Muscle of leg (tissue), 16 donors: ENCODE measurements at places on chromosomes 12 and 14. TPM values are rescaled to one million over a fixed set of nuclear protein-coding genes. Genes with fewer than 3 reads are reported as not detected.

DNA sequence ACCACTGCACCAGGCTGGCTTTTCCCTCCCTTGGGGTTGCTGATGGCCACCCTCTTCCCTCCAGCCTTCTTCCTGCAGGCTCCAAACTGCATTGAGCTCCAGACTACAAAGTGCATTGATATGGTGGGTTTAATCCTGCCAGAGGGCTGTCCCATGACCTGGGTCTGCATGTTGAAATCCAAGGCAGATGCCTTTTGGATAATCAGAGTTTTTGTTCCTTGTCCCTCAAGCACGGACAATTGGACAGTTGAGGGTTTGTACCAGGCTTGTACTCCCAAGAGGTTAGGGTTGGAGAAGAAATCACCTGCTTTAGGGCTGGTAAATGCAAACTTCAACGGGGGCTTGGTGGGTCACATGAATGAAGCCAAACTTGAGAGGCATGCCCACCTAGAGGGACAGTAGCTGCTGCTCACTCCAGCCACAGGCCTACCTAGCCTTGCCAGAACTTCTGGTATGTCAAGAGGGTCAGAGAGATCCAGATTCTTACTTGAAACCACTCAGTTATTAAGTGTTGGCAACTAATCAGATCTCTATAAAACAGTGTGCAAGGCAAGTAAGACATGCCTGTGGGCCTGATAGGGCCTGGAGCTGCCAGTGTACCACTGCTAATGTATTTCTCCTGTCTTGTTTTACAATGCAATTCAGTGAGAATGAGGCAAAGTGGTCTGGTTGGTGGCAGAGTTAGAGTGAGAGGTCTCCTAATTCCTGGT is 21.7 kb upstream of the KRT83 start:
- DNase-seq = no peak

DNA sequence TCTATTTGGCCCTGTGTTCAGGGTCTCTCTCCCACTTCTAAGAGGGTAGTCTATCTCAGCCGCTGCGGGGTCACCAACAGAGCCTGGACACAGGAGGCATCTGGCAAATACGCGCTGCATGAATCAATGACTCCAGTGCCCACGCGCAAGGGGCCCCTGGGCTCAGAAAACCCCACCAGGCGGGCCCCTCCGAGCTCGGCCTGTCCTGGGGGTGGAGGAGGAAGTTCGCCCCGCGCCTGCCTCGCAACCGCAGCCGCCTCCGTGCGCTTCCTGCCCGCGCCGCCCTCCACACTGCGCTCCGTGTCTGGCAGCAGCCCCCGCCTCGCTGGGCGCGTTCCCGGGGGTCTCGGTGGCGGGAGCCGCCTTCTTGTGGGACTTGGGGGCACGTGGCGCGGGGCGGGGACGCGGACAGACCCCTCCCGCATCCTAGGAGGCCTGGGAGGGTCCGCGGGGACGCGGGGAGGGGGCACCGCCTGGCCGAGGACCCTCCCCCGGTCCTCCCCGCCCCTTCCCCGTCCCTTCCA is 811 bp upstream of the FBRSL1 start:
- peak; percentile 50 for DNase-seq

Gene E2F7
- polyA plus RNA-seq = 2.9 TPM

DNA sequence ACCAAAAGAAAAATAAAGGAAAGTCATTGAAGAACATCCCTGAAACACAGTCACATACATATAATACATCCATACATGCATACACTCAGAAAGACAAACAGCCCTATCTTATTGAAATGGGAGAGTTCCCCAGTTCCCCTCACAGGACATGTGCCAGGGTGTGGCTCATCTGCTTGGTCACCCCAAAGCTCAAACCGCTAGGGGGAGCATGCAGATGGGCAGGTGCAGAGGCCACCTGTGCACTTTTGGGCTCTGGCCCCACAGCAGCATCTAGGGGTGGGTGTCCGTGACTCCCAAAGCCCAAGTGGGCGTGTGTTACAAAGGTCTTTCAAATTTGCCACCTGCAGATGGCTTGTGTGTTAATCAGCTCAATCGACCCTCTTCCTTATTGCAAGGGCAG is 75.2 kb downstream of the CMAS start:
- no peak for DNase-seq

GRCh38 chr12:104906695-104907094 is 51.4 kb downstream of the SLC41A2 start:
- no peak for DNase-seq

GRCh38 chr12:84069198-84069597 is 843.4 kb downstream of the SLC6A15 start:
- peak; percentile 58 for DNase-seq

DNA sequence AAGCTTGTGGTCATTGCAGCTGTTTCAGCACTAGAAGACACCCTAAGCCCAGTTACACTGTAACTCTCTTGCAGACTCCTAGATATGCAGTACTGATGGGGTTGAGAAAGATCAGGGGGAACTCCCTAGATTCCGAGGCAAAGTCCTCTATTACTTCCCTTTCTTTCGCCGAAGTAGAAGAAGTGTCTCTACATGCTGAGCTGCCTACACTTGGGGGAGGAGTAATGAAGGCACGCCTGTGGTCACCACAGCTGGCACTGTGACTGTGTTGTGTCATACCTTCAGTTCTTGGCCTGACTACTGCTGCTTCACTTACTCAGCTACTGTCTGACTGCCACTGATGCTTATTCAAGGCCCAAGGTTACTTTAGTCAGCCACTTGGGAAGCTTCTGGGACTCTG is 35.1 kb upstream of the RPL10L start:
- peak; percentile 11 for DNase-seq

DNA sequence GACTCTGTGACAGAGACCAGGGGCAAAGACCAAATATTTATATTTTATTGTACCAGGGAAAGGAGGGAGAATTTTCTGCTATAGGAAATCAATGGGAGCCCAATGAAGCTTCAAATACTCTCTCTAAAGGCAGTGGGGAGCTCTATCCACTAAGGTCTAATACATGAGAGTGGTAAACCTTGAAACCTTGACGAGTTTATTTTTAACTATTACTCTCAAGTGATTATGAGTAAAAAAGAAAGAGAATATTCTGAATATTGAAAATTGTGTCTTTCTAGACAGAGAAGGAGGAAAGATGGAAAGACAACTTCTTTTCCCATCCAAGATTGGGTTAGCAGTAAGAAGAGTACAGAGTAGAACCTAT is 1722.1 kb upstream of the SEL1L start:
- no peak for DNase-seq
